Tongue (tissue), 3 donors: ENCODE measurements at places on chromosomes 5 and 9. TPM values are rescaled to one million over a fixed set of nuclear protein-coding genes. Genes with fewer than 3 reads are reported as not detected.

- peak; percentile 61 for DNase-seq
Observed at GRCh38 chr5:155728857-155729683, 597.9 kb upstream of the SGCD start.

GABRA1 gene
- not detected for total RNA-seq

SHOC1 gene
- not detected for total RNA-seq

DNA sequence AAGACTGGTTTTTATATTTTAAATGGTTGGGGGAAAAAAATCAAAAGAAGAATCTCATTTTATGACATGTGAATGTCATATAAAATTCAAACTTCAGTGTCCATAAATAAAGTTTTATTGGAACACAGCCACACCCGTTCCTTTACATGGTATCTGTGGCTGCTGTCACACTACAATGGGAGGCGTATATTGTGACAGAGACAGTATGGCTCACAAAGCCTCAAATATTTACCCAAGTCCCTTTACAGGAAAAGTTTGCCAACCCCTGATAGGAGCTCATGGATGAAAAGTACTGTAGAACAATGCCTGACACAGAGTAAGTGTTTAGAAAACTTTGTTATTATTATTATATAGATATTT is 5.2 kb upstream of the DUSP1 start:
- no peak for DNase-seq

UIMC1 gene
- total RNA-seq, result 24.8 TPM

DNA sequence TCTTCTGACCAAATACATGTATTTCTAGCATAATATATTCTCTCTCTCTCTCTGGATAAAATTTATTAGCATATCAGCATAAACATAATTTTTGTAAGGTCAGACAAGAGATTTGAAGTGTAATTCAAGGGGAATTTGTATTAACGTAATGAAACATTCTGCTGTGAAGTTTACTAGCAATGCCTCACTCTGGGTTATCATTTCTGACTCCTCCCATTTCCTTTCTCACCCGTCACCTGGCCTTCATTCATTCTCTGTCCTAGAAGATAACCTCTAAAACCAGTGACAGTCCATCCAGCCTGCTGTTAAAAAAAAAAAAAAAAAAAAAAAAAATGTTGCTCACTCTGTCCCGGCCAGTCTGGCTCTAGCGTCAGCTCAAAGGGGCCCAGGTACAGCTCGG is 27.1 kb downstream of the GRAMD2B start:
- DNase-seq, result no peak

- no peak for DNase-seq
Observed at GRCh38 chr5:136560126-136560525, 194.8 kb upstream of the TRPC7 start.

LCN2 gene
- total RNA-seq, result 19.7 TPM

GNA14 gene
- 5.9 TPM for total RNA-seq

TAF1L gene
- 0.21 TPM for total RNA-seq

STK32A gene
- 0.62 TPM for total RNA-seq

DNA sequence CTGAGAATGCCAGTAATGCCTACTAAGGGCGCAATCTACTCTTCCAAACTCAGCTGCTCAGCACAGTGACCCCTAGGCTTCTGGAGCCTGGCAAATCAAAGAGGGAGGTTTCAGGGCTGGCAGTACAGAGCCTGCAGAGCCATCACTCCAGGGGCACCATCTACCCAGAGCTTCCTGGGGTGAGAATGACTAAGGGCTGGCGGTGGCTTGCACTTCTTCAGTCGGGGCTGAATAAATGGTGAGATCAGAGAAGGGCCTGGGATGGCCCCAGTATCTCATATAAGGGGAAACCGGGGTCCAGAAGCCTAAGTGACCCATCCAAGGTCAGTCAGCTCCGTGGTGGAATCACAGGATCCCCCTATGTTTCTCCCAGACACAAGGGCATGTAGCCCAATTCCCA is 5.3 kb downstream of the SH3PXD2B start:
- DNase-seq, result no peak

PRXL2C gene
- total RNA-seq, result 23.1 TPM

DNA sequence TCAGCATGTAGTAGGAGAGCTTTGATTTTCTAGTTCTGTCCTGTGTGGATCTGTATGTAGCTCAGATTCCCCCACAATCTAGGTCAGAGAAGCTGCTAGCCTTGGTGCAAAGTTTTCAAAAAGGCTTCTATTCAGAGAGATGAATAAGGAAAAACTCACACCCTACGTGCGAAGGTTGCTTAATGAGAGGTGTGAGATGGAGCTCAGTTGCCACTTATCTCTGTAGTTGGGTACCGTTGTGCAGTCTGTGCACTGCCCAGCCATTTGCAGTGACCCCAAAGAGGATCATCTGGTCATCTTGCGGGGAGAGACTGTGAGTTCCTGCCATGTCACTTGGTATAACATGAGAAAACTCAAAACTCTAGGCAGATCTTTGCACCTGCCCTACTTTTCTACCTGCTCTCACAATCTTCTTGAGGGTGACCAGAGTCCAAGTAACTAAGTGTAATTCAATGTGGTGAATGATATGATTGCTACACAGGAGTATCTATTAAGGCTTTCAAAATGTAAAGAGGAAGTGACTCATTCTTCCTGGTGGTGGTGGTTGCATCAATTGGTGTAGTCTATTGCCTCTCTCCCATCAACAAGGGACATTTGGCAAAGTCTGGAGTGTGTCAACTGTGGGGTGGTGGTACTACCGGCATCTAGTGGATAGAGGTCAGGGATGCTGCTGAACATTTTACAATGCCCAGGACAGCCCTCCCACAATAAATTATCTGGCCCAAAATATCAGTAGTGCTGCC is 65.2 kb downstream of the TMC1 start:
- no peak for DNase-seq

DNA sequence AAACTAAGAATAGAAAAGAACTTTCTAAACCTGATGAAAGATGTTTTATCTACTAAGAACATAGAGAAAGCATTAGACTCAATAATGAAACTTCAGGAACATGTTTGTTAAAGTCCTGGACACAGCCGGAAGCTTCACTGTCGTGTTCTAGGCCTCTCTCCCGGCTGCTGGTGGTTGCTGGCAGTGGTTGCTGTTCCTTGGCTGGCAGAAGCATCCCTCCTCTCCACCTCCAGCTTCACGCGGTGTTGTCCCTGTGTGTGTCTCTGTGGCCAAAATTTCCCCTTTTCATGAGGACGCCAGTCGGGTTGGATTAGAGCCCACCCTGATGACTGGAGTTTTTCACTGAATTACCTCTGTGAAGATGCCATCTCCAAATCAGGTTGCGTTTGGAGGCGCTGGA is 6.5 kb upstream of the MED10 start:
- DNase-seq, result no peak

GRCh38 chr9:120212153-120212852 is 367.7 kb downstream of the CDK5RAP2 start:
- DNase-seq, result peak; percentile 20

- DNase-seq, result no peak
Observed at GRCh38 chr9:98660541-98660940, 48.2 kb downstream of the GABBR2 start.

CTXN3 gene
- 4.6 TPM for total RNA-seq

DNA sequence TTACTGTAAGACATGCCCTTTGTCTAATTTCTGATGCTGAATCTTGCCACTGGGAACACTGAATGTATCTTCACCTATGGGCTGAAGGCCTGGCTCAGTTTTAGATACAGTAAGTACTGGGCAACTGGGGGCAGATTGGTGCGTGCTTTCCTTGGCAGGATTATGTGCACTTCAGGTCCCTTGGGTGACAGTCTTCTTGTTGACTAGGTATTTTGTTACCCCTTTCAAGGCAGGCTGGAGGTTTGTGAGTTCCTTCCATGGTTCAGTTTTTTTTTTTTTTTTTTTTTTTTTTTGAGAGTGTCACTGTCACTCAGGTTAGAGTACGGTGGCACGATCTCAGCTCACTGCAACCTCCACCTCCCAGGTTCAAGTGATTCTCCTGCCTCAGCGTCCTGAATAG is 7.6 kb downstream of the ZMAT2 start:
- DNase-seq, result no peak

GRCh38 chr5:161641444-161641843 is 44.1 kb upstream of the GABRA6 start:
- DNase-seq, result no peak

DNA sequence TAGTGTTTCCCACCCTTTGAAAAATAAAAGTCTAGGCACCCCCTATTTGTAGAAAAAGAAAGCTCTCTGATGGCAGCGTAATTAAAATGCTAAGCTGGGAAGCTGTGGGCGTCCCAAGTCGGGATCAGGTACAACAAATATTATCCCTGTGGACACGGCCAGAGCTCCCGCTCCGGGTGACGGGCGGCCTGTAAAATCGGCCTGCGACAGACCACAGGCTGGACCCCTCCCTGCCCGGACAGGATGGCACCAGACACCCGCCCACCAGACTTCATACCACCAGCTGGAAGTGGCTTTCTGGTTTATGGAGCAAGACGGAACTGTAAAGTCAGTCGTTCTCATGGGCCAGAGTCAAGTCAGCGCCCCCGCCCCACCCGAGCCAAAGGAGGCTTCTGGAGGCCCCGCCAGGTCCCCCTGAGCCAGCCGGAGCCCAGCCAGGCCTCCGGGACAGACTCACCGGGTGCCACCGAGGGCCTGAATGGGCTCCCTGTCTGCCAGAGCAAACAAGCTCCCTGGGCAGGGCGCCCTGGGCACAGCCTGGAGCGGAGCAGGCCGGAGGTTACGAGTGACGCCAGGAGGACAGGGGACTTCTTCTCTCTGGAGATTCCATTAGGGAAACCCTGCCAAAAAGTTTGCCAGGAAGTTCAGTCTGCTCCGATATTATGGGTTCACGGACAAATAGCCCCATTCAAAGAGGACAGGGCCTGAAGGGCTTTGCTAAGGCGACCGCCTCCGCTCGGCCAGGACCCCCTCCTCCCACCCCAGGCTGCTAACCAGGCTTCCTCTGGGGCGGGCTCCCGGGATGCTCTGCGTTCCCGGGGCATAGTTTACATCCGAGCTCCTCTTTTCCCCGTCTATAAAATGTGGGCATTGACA is 173.7 kb downstream of the ERCC6L2 start:
- DNase-seq, result peak; percentile 64

- peak; percentile 59 for DNase-seq
Observed at GRCh38 chr9:21096172-21096900, 18.6 kb upstream of the IFNB1 start.

DNA sequence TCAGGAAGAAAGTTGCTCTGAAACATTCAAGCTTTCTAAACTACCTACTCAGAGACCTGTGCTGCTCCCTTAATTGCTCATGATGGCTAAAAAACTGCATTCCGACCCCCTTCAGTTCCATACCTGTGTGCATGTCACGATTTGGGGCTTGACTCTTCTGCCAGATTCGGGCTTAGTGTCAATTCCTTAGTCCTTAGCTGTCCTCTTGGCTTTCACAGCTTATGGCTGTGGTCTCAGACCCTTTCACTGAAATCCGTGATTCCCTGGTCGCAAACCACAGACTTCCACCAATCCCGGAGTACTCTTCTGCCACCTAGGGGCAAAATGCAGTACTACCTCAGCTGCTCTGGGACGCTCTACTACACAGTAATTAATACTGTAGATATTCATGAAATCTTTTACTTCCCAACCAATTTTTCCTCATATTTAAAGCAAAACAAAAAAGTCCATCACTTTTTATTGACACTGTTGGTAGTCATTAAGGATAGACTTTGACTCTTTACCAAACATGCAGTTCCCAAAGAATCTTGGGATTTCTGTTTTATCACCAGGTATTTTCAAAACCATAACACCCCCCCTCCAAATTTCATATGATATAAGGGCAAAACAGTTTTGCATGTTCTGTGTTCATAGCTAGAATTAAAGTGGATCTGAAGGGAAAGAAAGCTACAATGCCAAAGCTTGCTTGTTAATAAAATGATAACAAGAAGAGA is 617.4 kb downstream of the SLCO4C1 start:
- peak; percentile 78 for DNase-seq

- DNase-seq, result no peak
Observed at GRCh38 chr5:146213210-146213826, 9.9 kb downstream of the RBM27 start.

ARID3C gene
- 0.31 TPM for total RNA-seq

- no peak for DNase-seq
Observed at GRCh38 chr9:115378241-115378640, 260.3 kb upstream of the TNC start.

GRCh38 chr9:85740787-85741094 is 1.0 kb downstream of the AGTPBP1 start:
- DNase-seq, result no peak

MTMR12 gene
- total RNA-seq, result 26.0 TPM

GRCh38 chr5:141828162-141828561 is 50.0 kb downstream of the PCDH1 start:
- no peak for DNase-seq

GOLPH3 gene
- 64.6 TPM for total RNA-seq

DNA sequence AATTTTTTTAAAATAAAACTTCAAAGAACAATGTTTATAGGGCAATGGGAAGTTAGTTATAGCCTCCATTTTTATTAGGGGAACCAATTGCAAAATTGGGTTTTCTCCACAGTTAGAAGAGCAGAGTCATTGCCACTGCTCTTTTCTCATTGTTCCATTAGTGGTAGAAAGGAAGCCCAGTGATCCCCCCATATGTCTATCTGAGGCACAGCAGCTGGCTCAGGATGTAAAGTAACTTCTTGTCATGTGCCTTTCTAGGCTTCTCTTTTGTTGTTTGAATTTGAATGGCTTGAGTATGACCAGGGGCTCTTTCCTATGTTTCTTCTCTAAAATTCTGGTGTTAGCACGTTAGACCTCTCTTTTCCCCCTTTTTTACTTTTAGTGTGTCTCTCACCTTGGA is 61.2 kb downstream of the UBAP1 start:
- no peak for DNase-seq

DNA sequence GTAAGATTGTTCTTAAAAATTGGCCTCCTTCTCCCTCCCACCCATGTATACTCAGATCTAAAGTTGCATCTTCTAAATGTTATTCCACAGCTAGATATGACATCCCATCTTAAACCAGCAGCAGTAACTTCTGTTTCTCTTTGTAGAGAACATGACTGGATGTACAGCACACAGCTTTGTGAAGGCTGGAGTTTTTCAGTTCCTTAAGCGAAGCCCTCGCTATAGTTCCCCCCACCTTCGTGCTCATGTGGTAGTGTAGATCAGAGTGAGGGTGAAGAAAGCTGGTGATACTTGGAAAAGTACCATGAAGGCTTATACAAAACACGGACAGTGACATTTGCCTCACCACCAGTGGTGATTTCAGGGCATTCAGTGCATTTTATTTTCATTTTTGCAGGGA is 137.5 kb downstream of the MAT2B start:
- DNase-seq, result no peak

DNA sequence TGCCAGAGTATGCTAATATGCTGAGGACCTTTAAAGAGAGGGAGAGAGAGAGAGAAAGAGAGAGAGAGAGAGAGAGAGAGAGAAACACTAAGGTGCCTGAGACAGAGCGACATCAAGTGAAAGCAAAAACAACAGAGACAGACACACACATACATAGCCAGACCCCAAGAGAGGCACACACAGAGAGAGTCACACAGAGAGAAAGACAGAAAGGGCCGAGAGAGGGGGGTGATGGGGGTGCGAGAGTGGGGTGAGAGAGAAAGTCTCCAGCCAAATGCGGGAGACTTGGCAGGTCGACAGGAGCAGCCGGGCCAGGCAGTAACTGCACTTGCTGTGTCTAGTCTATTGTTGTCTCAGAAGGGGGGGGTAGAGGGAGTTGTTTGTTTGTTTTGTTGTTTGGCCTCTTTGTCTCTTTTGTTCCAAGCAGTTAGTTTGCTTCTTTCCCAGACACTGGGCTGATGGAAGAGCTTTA is 30.1 kb upstream of the NFIB start:
- DNase-seq, result peak; percentile 82

GRCh38 chr9:105661011-105661410 is 1.2 kb upstream of the TAL2 start:
- peak; percentile 5 for DNase-seq
